ENCODE measurements at places on chromosomes 4 and X. TPM values are rescaled to one million over a fixed set of nuclear protein-coding genes. Genes with fewer than 3 reads are reported as not detected.

DNA sequence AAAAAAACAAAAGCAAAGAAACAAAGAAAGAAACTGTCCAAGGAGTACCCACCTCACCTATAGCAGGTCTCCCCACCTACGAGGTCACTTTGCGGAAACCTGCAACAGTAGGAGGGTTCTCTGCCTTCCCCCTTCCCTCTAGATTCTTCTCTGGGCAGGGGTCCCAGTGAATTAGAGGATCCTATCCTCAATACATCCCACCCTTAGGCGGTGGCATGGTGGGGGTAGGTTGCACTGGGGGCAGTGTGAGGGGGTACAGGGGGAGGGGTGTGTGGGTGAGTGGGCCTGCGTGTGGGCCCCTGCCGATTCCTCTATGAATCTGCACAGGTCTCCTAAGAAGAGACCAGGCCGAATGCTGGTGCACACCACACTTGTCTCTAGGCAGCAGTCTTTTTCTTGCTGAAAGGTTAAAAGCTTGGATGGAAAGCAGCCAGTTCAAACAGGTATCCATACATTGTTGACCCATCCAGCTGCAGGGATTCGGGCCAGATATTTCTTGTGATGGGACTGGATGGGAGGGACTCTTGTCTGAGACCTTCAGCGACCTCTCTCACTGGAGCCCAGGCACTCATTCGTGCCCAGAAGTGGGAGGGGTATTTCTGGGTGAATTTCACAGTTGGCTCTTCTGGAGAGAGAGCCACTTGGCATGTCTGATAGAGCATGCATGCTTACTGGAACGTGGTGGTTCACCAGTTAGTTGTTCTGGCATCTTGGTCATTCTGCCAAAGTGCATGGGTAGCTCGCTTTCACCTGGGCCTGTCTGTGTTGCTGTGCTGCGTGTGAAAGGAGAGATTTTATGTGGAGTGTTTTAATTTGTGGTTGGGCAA, 65.6 kb downstream of the NBDY start:
- no peak for DNase-seq

DNA sequence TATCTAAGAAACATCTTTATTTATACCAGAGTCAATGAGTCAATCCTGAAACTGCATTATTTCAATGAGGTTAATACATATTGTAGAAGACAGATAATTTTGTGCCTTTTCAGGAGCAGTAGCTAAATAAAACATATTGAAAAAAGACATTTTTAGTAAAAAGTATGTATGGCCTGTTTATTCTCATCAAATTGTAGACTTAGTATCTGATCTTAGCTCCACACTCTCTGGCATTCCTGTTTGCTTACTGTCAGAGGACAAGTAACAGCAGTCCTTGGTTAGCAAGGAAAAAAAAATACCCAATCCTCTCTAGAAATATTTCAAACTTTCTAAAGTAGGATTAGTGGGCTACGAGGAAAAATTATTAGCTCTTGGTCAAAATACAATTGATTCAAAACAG, 50.5 kb upstream of the GUCY1A1 start:
- DNase-seq: no peak

DNA sequence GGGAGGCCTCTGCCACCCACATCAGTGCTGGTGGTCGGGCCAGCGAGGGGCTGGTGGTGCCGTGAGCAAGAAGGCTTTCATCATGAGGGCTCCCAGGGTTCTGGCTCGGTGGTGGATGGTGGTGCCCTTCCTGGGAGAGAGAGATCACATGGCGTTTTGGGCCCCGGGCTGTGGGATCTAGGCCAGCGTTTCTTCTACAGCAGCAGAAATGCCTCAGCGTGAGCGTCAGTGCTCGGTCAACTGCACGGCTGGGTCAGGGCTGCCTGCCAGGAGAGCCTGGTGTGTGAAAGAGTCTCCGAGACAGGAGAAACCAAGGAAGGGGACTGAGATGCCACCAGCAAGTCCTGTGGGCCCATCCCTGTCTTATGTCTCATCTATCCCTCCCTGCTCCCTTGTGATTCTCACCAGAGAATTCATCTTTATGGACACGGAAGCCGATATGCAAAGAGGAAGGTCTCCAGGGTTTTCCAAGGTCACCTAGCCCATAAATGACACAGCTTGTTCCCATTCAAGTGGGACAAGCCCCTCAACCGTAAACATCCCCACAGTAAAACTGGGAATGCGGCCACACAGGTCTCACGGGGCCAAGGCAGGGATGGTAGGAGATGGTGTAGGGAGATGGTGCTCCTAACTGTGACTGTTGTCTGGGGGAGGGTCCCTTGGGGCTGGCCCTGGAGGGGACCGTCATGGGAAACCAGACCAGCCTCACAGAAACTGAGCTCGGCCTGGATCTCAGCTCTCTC, 99.2 kb downstream of the SORCS2 start:
- no peak for DNase-seq

HEPH gene
- 8.1 TPM for total RNA-seq

DNA sequence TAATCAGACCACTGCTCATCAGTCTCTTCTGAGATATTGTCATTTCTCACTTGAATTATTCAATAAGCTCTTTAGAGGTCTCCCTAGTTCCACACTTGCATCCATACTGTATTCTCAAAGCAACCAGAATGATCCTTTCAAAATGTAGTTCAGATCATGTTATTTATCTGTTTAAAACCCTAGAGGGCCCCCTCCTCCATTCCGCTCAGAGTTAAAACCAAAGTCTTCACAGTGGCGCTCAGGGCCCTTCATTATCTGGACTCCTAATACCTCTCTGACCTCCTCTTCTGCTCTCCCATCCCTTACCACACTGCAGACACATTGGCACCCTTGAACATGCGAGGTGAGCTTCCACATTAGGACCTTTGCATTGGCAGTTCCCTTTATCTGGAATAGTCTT, 32.7 kb upstream of the HPGDS start:
- no peak for DNase-seq

GIMD1 gene
- not detected for total RNA-seq

DNA sequence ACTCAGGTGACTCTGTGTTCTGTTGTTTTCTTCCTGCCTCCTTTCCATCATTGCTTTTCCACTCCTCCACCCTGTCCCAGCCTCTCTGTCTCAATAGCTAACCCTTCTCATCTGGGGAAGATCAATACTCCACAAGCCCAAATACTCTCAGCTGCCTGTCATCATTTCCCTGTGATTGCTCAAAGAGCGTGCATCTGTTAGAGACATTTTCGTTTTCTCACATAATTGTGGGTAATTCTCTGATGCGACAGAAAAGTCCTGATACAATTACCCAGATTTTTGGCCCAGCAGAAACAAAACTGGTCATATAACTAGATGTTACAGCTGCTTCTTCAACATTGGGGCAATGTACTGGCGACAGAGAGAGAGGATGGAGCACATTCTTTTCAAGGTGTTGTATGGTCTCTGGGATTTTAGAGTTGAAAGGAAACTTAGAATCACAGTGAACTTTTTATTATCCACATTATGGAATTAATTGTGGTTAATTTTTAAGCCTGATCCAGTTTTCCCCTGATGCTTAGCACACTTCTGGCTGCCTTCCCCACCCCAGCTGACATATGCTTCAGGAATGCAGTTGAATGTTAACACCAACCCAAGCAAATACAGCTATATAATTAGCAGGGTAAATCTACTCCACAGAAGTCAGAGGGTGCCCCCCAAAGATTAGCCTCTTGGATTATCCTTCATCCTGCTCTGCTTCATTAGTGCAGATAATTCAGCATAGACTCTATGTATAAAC, 171.4 kb upstream of the ANXA3 start:
- peak; percentile 26 for DNase-seq

DNA sequence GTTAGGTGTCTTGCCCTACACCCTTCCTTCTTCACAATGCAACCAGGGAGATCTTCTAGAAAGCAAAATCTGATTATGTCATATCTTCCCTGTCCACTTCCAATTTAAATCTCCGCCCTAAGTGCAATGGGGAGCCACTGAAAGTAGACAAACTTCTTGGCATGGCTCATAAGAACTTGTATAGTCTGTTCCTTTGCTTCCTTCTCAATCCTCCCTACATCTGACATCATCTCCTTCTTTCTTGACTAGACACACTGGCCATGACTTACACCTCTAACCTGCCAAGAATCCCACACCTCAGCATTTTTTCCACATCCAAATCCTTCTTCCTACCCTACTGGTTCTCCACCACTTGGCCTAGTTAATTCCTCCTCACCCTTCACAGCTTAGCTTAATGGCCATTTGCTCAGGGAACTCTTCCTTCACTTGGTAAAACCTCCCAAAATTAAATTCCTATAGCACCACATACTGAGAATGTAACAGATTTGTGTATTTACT, 55.1 kb downstream of the NCAPG start:
- DNase-seq: no peak

DNA sequence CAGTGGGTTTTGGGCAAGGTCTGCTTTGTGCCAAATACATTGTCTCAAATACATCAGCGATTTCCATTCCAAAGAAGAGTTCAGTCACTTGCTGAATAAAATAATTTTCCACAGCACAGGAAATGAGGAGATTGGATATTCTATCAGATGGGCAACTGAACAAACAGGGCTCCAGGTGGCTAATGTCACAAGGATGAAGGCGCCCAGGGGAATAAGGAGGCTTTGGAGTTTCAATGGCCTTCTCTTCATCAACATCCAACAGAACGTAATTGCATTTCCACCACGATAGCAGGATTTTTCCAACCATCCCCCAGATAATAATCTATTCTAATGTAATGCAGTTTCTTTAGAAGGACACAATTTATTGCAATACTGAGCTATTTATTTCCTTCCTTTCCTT, 104.7 kb upstream of the KLHL13 start:
- no peak for DNase-seq

SOWAHB gene
- total RNA-seq: 23.3 TPM

DNA sequence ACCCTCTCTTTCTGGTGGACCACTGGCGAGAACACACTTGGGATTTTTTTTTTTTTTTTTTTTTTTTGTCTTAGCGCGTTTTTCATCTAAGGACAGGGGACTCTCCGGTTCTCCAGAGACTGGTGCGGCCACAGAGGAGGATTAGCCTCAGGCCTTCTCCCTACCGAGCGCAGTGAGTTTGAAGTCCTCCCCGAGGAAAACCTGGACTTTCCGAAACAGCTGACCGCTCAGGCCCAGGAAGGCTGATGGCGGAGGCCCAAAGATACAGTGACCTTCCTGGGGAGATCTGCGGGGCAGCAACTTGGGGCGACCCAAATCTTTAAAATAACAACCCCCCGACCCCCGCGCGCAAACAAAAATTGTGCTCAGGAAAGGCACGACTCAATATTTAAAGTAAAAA, 9.2 kb downstream of the NKX3-2 start:
- DNase-seq: no peak

DNA sequence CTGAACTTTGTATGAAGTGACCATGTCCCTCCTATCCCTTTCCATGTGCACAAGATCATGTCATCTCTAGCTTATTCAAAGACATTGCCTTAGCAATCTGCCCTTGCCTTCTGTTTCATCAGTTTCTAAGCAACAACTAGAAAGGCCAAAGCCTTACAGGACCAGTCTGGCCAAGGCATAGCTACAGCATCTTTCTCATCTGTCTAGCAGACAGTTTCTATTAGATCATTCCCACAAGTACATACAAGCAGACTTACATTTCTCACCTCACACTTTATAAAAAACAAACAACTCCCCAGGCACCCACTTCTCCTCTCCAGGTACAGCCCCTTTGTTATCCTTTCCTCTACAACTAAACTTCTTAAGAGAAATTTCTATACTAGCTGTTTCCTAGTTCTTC, 188.7 kb upstream of the AADAT start:
- DNase-seq: no peak

DNA sequence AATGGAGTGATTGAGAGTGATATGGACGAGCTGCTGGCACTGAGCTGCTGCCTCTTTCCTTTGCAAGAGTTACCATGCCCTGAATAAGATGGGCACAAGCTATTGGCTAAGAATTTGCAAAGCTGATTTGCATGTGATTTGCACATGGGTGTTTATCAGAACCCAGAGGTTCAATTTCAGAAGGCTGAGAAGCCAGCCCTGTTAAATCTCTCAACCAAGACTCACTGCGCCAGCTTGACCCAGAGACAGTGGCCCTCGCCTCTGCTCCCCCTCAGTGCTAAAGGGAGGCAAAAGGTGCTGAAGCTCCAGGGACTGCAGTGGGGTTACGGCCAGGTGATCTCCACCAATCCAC, 701 bp downstream of the ARHGAP4 start:
- DNase-seq: no peak

GRCh38 chr4:71855944-71856343, 72.1 kb upstream of the GC start:
- DNase-seq: no peak

PPP4R3C gene
- not detected for total RNA-seq

DNA sequence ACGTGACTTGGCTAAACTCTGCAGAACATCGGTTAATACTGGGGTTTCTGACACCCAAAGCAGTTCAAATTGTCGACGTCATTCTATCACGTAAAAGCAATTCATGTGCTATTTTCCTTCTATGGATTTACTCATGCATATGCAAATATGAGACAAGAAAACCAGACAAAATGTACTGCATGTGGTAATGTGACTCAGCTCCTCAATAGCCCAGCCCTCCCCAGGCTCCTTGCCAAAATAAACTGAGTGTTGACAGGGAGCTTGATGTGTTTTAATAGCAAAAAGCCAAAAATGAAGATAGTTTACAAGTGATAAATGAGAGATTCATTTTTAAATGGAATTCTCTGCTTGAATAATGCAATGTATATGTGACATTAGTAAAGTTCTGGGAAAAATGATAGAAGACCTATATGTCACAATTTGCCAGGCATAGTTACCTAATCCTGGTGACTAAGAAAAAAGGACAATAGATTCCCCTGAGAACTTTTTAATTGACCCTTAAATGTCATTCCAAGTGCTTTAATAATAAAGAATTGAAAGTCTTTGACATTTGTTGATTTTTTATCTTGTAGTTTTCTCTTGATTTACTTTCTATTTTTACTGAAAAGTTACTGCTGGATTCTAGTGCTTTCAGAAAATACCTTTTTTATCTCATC, 1700.6 kb upstream of the TENM3 start:
- DNase-seq: peak; percentile 48

DNA sequence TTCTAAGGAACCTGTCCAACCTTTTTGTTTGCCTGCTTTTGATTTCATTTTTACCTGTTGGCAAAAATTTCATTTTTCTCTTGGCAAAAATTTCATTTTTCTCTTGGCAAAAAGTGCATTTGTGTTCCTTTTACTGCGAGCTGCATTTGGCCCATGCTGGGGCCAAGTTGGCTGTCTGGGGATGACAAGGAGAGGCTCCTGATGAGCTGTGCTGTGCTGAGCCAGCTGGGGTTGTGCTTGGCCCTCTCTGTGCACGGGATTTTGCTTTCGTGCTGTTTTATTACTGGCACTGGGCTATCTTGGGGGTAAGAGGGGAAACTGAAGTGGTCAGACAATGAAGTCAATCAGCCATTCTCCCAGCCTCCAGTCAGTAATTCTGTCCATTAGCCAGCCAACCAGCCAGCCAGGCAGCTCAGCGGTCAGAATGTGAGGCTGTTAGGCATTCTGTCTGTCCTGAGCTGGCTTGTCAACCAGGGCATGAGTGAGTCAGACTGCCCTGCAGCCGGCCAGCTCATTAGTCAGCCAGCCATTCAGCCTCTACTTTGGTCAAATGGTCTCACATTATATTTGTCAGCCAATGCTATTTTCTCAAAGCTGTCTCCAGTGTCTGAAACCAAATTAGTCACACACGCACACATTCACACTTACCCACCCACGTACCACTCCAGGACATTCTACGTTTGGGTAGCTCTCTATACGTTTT, 56.9 kb upstream of the PRPS1 start:
- peak; percentile 82 for DNase-seq

P2RY10 gene
- total RNA-seq: not detected

DGKK gene
- not detected for total RNA-seq

Measured in kidney epithelial cell (primary cell).